ENCODE measurements at places on chromosomes 12 and 14. TPM values are rescaled to one million over a fixed set of nuclear protein-coding genes. Genes with fewer than 3 reads are reported as not detected.

The PRH2 gene
- not detected for total RNA-seq

The SPX gene
- total RNA-seq, result 1.8 TPM

The RASSF9 gene
- total RNA-seq, result under 0.01 TPM

The RND1 gene
- under 0.01 TPM for total RNA-seq

The PAH gene
- not detected for total RNA-seq

The PRIMA1 gene
- not detected for total RNA-seq

The KRT85 gene
- total RNA-seq, result not detected

The EFS gene
- 0.77 TPM for total RNA-seq

The KCNC2 gene
- total RNA-seq, result not detected

The RDH12 gene
- total RNA-seq, result 1.4 TPM

The IQSEC3 gene
- total RNA-seq, result under 0.01 TPM

The GZMH gene
- total RNA-seq, result not detected

The CAMKK2 gene
- total RNA-seq, result 16.4 TPM

The LUM gene
- total RNA-seq, result 1.3 TPM

The ABCC9 gene
- not detected for total RNA-seq

The TAS2R42 gene
- total RNA-seq, result not detected

The ARHGDIB gene
- total RNA-seq, result 2.4 TPM

The PROX2 gene
- total RNA-seq, result not detected

The FAR2 gene
- total RNA-seq, result 21.0 TPM

The SCN8A gene
- 8.7 TPM for total RNA-seq

The PTCSC3 gene
- total RNA-seq, result not detected

The DYNLL1 gene
- total RNA-seq, result 211 TPM

The CFAP73 gene
- not detected for total RNA-seq

The CCDC184 gene
- 0.34 TPM for total RNA-seq

The SETD3 gene
- total RNA-seq, result 59.8 TPM

The LRIG3 gene
- total RNA-seq, result 35.6 TPM

The TMPRSS12 gene
- total RNA-seq, result not detected

The OR11H6 gene
- not detected for total RNA-seq

The L3HYPDH gene
- total RNA-seq, result 54.2 TPM

The DUSP16 gene
- 19.7 TPM for total RNA-seq

The POTEM gene
- not detected for total RNA-seq

The SIX6 gene
- not detected for total RNA-seq

The LETMD1 gene
- 34.1 TPM for total RNA-seq

Data from melanocyte of skin (primary cell).